GDM1 (cell line): ENCODE measurements at places on chromosomes 6 and 20.

DNA sequence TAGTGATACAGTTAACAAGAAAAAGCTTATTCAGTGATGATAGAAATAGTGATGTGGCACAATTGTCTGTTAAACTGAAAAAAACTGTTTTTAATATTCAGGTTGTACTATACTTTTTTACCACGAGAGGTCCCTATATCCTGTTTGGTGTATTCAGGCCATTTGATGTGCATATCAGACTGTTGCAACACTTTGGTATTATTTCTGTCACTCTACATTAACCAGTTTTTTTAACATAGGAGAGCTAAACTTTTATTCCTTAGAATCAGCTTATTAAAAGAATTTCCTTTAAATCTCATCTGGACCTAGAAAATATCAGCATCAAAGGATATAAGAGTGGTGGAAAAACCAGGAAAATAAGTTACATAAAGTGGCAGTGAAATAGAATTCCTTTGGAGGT, 36.8 kb downstream of the TSPYL4 start:
- peak; percentile 3 for DNase-seq

- no peak for DNase-seq
Observed at GRCh38 chr6:124669713-124670480, 292.3 kb upstream of the RNF217 start.

- peak; percentile 3 for DNase-seq
Observed at GRCh38 chr6:28597217-28597835, 71.6 kb downstream of the GPX5 start.

GRCh38 chr6:10201606-10202510, 213.0 kb downstream of the TFAP2A start:
- DNase-seq, result no peak

DNA sequence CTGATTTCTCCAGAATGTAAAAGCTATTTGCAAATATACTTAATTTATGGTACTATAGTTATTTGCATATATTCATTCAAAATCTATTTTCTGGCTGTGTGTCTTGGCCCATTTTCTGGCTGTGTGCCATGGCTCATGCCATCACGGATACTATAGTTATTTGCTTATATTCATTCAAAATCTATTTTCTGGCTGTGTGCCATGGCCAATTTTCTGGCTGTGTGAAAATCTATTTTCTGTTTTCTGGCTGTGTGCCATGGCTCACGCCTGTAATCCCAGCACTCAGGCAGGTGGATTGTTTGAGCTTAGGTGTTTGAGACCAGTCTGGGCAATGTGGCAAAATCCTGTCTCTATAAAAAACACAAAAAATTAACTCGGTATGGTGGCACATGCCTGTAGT, 28.9 kb upstream of the RIPK1 start:
- no peak for DNase-seq

GRCh38 chr6:17562636-17563035, 37.5 kb upstream of the FAM8A1 start:
- no peak for DNase-seq
